ENCODE measurements at places on chromosomes 2 and 18.

DNA sequence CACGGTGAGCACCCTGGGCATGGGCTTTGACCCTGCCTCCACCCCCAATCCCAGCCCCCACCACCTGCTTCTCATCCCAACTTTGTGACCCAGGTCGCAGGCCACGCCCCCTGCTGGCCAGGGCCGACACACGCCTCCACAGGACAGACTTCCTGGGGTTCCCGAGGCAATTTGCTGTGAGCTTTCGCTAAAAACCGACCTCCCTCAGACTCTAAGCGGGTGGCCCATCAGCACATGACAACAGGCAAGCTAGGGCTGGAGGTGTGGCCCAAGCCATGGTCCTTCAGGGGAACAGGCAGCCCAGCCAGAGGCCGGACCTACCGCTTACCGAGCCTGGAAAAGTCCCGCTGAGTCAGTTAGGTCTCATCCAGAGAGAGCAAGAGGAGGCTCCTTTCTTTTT is 31.9 kb downstream of the C1QL2 start:
- DNase-seq: peak; percentile 43

DNA sequence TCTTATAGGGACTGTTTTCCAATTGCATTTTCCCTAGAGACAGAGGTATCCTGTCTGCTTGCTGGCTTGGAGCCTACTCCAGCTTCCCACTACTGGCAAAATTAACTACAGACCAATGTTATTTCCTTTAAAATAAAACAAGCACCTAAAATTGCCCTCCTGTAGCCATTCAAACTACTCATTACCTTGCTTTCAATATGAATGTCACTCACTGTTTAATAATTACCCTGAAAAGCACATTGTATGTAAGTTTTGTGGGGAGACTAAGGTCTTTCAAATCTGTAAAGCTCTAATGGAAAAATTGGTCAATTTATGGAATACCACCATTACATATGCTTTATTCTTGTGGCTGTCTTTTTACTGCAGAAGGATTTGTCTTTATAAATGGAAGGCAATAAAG is 87.3 kb downstream of the DOCK10 start:
- DNase-seq: no peak

- DNase-seq: no peak
Measured at GRCh38 chr18:3456686-3457069, 6.7 kb downstream of the TGIF1 start.

DNA sequence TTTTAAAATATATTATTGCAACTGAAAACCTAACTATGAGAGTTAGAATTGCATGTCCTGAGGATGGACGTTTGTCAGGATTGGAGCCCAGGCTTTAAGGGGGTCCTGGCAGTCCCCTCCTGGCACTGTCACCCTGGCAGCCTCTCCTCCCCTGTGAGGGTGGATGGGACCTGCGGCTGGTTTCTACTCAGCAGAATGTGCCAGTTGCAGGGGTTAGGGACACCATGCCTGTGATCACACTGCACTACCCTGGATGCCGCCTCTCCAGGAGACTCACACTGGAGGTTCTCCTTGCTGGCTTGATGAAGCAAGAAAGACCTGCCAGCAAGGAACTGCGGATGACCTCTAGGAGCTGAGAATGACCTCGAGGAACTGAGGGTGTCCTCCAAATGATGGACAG is 356.7 kb upstream of the MYT1L start:
- DNase-seq: no peak

DNA sequence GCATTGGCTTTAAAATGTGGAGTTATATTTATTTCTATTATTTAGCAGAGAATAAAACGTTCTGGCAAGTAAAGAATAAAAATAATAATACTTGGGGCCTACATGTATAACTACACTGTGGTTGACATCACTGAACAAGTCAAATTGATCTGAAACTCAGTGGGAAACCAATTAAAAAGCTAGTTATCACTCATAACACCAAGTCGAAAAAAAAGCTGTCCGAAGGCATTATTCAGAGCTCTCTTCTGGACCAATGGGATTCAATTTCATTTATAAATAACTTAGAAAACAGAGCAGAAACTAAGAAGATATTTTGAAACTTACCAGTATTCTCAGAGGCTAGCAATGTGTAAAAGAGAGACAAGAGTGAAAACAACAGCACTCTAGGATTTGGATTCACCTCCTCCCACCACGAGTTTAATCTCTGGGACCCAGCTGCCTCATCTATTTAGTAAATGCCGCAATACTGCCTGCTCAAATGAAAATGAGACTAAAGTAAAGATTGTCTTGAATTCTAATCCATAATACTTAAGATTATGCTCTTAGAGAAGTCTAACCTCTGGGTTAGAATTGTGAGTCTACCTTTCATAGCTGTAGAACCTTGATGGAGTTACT is 128.4 kb downstream of the NBAS start:
- DNase-seq: peak; percentile 5

DNA sequence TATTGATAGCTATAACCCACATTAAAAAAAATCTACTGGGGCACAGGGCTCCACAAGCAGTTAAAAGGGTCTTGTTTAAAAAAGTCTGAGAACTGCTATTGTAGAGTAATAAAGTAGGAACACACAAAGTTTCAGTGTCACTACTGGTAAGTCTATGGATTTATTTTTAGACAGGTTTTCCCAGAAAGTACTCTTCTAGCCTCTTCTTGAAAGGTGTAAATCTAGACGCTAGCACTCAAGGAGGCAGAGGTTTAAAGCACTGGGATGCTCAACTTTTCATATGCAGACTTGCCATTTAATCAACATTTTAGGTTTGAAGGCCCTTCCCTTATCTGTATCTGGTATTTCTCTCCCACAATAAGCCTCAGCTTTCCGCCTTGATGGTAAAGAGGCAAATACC is 33.4 kb downstream of the FBXO11 start:
- DNase-seq: no peak

GRCh38 chr2:108573061-108573460 is 38.8 kb downstream of the LIMS1 start:
- DNase-seq: no peak

DNA sequence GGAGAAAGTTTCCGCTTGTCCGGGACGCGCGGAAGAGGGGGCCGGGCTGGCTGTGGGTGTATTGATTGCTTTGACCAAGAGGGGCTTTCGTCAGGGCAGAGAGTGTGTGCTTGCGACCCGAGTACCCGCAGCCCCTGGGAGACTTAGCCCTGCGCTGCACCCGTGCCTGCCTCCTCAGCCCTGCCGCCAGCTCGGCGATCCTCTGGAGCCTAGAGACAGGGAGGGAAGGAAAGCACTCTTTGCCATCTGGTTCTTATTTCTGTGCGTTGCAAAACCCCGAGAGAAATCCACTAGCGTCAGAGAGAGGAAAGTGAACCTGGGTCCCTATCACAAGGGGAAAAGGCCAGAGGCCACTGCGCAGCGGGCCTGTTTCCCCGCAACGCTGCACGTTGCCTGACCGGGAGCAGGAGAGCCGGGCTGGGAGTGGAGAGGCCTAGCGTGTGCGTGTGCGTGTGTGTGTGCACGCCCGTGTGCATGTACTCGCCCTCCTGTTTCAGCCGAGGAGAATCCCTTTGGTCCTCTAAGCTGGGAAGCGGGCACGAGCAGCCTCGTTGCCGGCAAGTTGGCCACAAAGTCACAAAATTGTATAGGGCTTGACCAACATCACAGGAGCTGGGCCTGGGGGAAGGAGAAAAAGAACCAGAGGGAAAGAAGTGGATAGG is 1.7 kb downstream of the SIX3 start:
- DNase-seq: no peak

DNA sequence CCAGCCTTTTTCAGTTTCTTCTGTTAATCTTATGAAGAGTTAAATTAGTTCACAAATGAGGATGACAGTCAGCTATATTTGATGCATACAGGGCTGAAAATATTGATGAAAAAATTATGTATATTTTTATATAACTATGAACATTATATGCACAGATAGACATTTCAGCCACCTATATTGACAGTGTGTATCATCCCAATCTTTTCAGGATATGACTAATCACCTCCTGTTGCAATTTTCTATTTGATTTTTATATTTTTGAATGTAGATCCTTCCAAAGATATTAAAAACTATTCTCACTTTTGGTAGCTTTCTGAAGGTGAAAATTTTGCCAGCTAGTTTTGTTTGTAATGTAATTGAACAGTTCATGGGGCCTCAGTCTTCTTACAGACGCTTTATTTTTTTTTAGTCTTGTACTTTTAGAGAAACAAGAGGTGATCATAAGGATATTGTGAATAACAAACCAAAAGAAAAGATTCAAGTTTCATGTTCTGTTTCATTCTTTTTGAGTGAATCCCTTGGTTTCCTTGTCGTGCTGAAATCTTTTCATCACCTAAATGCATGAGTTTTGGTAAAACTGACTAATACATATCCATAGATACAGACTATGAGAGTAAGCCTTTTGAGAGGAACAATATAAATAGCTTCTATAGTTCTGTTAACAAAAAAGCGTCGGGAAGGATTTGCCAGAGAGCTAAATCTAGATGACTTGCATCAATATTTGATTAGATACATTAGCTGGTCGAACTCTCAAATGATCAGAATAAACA is 123.1 kb downstream of the ARHGAP15 start:
- DNase-seq: peak; percentile 42

DNA sequence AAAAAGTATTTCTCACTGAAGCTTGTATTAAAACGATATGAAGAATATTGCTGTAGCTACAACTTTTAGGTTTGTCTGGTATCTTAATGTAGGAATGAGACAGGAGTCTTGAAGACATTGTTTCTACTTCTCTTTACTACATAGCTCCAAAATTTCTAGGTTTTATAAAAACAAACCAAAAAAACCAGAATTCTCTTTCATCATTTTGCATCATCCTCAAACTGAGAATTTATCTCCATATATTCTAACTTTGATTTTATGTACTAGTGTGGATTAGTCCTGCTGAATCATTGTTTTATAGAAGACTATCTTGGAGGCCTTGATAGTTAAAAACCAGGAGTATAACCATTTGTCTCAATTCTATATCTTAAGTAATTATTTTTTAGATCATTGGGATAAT is 100.2 kb downstream of the ICA1L start:
- no peak for DNase-seq

GRCh38 chr2:47719099-47719498 is 63.8 kb upstream of the MSH6 start:
- DNase-seq: peak; percentile 25

DNA sequence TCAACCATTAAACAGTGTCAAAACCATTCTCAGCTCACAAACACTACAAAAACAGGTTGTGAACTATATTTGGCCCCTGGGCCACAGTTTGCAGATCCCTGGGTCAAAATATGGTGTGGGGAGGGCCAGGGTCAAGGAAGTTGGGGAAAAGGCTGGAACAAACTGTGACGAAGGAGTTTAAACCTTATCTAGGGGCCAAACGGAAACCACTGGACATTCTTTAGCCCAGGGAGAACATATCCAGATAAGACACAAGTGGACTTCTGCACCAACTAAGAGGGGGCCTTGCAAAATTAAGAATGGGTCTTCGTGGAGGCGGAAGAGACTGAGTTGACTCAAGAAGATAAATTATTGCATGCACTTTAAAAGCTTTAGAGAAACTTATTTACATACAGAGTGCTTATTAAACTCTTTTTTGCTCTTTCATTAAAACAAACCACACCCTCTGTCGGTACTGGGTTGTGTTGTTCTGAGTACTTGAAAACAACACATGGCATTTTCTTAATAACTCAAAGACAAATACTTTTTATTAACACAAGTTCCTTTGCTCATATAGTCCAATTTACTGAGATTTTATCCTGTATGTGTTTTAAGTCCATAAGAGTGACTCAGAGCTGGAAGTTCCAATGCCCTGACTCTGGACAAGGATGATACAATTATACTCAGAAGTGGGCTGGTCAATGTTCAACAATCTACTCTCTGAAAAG is 5.3 kb upstream of the ASAP2 start:
- no peak for DNase-seq

DNA sequence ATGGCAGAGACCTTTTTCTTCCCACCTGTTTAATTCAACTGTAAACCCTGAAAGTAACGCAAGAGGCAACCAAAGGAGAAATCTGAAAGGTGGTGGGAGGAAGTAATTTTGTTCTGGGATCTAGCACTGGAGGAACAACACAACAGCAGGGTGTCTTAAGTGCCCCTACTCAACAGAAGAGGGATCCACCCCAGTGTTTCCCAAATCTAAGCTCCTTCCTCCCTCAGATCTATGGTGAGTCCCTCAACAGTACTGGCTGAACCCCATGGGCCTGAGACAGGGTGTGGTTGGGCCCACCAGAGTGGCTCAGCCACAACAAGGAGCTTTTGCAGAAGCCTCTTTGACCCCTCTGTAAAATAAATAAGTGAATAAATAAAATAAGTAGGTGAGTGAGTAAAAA is 790.3 kb downstream of the ERBB4 start:
- DNase-seq: no peak

Data from activated CD4-positive, alpha-beta T cell treated with anti-CD3 and anti-CD28 coated beads, Interleukin-2, amount 50 U/mL, for 16 hours (primary cell).